Stimulated activated CD4-positive, alpha-beta T cell treated with anti-CD3 and anti-CD28 coated beads, Interleukin-1b, Interleukin-23, amount 100 ng/mL, for 1 hour (primary cell): ENCODE measurements at places on chromosomes 13 and 19.

DNA sequence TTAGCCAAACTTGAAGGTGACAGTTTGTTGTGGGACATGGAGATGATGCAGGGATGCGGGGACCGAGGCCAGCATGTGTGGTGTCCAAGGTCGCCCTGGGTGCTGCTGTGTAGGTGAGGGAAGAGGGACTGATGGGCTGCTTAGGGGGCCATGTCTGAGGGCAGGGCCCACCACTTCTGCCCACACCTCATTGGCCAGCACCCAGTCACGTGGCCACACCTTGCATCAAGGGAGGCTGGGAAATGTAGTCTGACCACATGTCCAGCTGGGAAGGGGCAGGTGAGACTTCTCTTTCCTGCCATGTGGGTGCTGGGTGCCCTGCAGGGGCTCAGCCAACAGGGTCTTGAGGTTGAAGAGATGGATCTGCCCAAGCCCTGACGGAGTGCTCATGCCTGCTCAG lies 88.9 kb downstream of the KDM4B start:
- DNase-seq: no peak

GRCh38 chr13:20474515-20474914 lies 51.1 kb downstream of the CRYL1 start:
- DNase-seq: no peak

GRCh38 chr19:48302600-48302959 lies 22.8 kb upstream of the EMP3 start:
- DNase-seq: no peak

GRCh38 chr13:43515531-43515930 lies 271.2 kb downstream of the ENOX1 start:
- DNase-seq: no peak

GRCh38 chr19:29922972-29923371 lies 19.1 kb upstream of the URI1 start:
- DNase-seq: no peak
